Esophagus muscularis mucosa (tissue), 4 donors: ENCODE measurements at places on chromosomes 11 and 22. TPM values are rescaled to one million over a fixed set of nuclear protein-coding genes. Genes with fewer than 3 reads are reported as not detected.
A peak's percentile ranks its signal among the peaks of the same experiment; 100 is the strongest.

Gene OR8D4
- not detected for total RNA-seq

DNA sequence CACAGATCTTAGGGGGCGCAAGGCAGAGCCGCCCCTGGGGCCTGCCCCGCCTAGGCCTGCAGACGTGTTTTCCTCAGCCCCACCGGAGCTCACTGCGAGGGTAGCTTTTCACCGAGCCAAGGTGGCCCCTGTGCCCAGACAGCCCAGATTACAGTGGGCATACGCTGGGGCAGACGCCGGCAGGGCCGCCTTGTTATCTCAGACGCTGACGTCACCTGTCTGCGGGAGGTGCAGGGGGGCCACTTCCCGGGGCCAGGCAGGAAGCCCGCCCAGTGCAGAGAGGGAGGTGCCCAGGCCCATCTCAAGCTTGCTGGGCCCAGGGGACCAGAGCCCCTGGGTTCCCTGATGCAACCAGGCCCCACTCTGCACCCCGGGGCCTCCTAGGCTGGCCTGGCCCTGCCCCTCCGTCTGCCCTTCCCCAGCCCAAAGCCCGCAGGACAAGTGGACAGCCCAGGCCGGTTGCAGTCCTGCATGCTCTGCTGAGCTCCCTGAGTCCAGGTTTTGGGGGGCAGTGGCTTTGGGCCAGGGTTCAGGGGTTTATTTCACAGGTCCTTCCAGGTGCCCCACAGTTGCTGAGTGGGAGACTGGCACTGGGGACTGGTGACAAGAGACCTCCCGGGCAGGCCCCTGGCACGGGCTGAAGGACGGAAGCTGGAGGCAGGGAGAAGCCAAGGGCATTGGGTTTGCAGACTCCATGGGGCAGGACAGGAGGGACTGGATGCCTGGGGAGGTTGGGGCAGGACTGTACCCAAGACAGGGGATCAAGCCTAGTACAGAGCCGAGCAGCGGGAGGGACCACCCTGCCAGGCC lies 38.6 kb downstream of the IGF2 start:
- no peaks in the 10 kb centered on the region for H3K36me3 ChIP-seq
- H3K27me3 ChIP-seq, result no peaks in the 10 kb centered on the region
- H3K4me3 ChIP-seq, result no peak overlapping the region

Gene RASGRP2
- 72.8 TPM for total RNA-seq

DNA sequence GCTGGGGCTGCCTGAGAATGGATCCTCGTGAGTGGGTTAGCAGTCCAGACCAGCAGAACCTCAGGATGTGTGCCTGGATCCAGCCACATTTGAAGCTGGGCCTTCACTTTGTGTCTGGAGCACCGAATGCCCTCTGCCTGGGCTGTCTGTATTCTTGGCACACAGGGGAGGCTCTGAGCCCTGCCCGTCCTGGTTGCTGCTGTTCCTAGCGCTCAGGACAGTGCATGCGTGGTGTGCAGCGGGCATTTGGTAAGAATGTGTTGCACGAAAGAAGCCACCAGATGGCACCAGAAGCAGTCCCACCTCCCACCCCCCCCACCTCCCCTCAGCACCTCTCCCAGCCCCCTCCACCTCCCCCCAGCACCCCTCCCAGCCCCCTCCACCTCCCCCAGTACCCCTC lies 4.1 kb upstream of the MAPK11 start:
- no peak for DNase-seq
- peak overlapping the region; percentile 44 for H3K27ac ChIP-seq
- no peaks in the 10 kb centered on the region for H3K27me3 ChIP-seq
- peaks cover 48% of the 10 kb centered on the region for H3K4me1 ChIP-seq
- H3K36me3 ChIP-seq, result peaks cover 34% of the 10 kb centered on the region
- no peak overlapping the region for H3K4me3 ChIP-seq

- H3K4me1 ChIP-seq, result no peaks in the 10 kb centered on the region
- H3K27ac ChIP-seq, result no peak overlapping the region
- H3K27me3 ChIP-seq, result peaks cover 11% of the 10 kb centered on the region
- H3K4me3 ChIP-seq, result no peak overlapping the region
These were observed 84.6 kb upstream of the LRRC55 start for GRCh38 chr11:57097149-57097548.

DNA sequence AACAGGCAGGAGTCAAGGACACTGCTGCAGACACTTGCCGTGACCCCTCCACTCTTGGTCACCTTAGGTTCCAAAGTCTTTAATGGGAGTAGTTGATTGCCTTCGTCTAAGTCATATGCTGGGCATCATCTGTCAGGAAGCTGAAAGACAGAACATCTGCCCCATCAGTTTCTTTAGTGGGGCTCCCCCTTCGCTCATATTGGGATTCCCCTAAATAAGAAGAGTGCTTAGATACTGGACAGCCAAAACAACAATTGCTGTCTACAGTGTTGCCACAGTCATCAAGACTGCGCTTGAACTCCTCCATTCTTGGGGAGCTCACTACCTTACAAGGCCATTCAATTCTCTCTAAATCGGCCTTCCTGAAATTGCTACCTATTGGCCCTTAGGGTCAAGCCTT lies 58.5 kb downstream of the UBASH3B start:
- H3K4me3 ChIP-seq, result no peak overlapping the region
- no peak overlapping the region for H3K27ac ChIP-seq
- H3K36me3 ChIP-seq, result no peaks in the 10 kb centered on the region
- no peak for DNase-seq

DNA sequence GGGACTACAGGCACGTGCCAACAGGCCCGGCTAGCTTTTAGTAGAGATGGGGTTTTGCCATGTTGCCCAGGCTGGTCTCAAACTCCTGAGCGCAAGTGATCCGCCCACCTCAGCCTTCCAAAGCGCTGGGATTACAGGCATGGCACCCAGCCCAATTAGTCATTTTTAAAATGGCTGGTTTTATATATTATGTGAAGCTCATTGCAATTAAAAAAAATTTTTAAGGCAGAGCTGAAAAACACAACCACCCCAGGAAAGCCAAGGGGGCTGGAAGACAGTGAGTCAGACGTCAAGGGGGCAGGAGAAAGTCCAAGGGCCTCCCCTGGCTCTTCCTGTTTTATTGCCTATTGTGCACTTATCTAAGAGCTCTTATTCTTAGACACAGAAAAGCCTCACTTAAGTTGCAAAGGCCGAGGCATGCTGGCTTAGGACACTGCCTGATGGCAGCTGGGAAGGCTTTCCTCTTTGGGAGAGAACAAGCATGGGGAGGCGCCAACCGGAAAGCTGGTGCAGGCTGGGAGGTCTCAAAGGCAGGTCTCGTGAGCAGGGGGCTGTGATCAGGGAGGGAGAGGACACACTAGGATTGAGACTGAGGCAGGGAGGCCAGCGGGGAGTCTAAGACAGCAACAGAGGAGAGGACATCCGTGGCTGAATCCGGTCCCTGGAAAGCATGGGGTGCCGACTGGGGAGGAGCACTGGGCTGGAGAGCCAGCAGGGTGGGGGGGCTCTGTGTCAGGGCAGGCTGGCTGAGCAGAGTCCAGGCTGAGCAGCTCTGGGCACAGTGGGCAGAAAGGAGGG lies 11.1 kb upstream of the OSM start:
- no peaks in the 10 kb centered on the region for H3K36me3 ChIP-seq
- H3K4me3 ChIP-seq, result no peak overlapping the region
- DNase-seq, result no peak
- H3K4me1 ChIP-seq, result peaks cover 10% of the 10 kb centered on the region
- H3K27ac ChIP-seq, result peak overlapping the region; percentile 65
- H3K27me3 ChIP-seq, result no peaks in the 10 kb centered on the region

- H3K36me3 ChIP-seq, result no peaks in the 10 kb centered on the region
- H3K27me3 ChIP-seq, result no peaks in the 10 kb centered on the region
- no peak overlapping the region for H3K4me3 ChIP-seq
These were observed 7.1 kb upstream of the TPST2 start for GRCh38 chr22:26597026-26597425.

- H3K36me3 ChIP-seq, result peaks cover 24% of the 10 kb centered on the region
- peaks cover 18% of the 10 kb centered on the region for H3K4me1 ChIP-seq
- no peak for DNase-seq
- no peak overlapping the region for H3K4me3 ChIP-seq
- no peaks in the 10 kb centered on the region for H3K27me3 ChIP-seq
These were observed 19.4 kb downstream of the SNU13 start for GRCh38 chr22:41668971-41669911.

- no peak overlapping the region for H3K4me3 ChIP-seq
- no peak overlapping the region for H3K27ac ChIP-seq
- no peaks in the 10 kb centered on the region for H3K27me3 ChIP-seq
- no peaks in the 10 kb centered on the region for H3K36me3 ChIP-seq
- DNase-seq, result no peak
These were observed 352.5 kb upstream of the CCDC179 start for GRCh38 chr11:23212807-23213206.

Gene MAP6
- total RNA-seq, result 35.6 TPM

DNA sequence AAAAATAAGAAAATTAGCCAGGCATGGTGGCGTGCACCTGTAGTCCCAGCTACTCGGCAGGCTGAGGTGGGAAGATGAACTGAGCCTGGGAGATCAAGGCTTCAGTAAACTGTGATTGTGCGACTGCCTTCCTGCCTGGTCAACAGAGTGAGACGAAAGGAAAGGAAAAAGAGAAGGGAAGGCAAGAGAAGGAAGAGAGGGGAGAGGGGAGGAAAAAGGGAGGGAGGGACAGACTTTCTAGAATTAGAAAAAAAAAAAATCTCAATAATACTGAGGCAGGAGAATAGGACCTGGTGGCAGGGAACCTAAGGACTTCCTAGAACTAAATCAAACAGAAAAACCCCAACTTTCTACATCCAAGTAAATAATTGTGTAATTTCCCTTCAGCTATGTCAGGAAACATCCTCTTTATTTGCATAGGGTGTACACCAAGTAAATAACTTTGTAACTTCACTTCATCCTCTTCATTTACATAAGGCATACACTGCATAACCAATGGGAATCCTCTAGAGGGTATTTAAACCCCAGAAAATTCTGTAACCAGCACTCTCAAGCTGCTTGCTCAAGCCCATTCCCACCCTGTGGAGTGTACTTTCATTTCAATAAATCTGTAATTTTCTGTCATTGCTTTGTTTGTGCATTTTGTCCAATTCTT lies 8.7 kb downstream of the SBF2 start:
- no peak for DNase-seq
- peaks cover 48% of the 10 kb centered on the region for H3K4me1 ChIP-seq
- H3K27me3 ChIP-seq, result no peaks in the 10 kb centered on the region
- H3K4me3 ChIP-seq, result no peak overlapping the region
- H3K27ac ChIP-seq, result no peak overlapping the region
- H3K36me3 ChIP-seq, result peaks cover 13% of the 10 kb centered on the region

Gene ALDH3B1
- total RNA-seq, result 13.7 TPM

DNA sequence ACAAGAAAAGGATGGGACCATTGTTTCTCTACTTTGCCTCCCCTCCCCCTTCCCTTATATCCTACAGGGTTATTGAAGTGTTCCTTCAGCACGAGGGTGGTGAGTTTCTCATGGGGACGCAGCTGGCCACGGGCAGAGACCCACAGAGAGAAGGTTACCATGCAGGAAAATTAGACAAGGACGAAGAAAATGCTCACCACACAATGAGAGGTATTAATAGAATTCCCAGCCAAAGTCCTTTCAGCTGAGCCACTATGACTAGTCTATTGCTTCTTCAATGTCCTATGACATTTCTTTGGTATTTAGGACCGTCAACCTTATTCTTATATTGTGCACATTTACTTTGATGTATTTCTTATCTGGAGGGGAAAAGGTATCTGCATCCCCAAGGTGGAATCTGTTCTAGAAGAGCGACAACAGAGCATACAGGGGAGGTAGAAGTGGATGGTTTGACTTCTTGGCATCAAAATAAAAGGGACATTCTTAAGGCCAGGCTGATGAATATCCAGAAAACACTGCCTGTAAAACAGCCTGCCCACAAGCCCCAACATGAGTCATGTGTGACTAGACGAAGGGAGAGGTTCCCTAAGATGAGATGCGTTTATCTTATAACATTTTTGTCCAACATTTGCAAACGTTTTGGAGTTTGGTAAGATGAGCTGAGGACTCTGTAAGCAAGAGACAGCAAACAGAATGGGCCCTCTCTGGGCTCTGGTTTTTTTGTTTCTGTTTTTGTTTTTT lies 209.8 kb upstream of the NARS2 start:
- no peak for DNase-seq
- H3K27me3 ChIP-seq, result no peaks in the 10 kb centered on the region
- H3K27ac ChIP-seq, result no peak overlapping the region
- no peak overlapping the region for H3K4me3 ChIP-seq

GRCh38 chr11:129283141-129283540 lies 91.0 kb upstream of the ARHGAP32 start:
- H3K4me1 ChIP-seq, result peaks cover 12% of the 10 kb centered on the region
- H3K4me3 ChIP-seq, result no peak overlapping the region
- DNase-seq, result no peak
- H3K27ac ChIP-seq, result no peak overlapping the region
- no peaks in the 10 kb centered on the region for H3K36me3 ChIP-seq
- H3K27me3 ChIP-seq, result no peaks in the 10 kb centered on the region

DNA sequence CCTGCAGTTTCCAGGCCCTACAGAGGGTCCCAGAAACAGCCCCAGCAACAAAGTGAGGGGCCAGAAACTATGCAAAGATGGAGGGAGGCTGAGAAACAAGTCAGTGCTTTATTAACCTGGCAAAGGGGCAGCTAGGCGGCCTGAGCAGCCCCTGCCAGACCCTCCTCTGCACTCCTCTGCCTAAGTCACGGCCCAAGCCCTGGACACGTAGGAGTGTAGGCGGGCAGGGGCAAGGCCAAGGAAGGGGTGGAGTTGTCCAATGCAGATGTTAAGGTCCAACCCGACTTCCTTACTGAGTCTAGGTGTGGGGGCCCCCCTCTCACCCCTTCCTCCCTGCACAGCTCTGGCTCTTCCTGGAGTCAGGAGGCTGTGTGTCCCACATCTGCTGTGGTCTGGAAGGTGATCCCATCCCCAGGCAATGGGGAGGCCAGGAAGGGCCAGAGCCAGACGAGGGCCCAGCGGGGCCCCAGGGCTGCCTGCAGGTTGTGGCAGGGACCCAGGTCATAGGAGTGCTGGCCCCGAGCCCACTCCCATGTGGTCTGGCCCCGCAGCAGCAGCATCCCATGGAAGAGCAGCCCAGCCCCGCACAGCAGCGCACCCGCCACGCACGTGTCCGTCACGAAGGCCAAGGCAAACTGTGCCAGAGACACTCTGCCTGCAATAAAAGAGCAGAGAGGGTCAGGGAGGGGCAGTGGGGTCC lies 6.5 kb downstream of the ZDHHC24 start:
- peaks cover 18% of the 10 kb centered on the region for H3K4me1 ChIP-seq
- H3K36me3 ChIP-seq, result peaks cover 87% of the 10 kb centered on the region
- no peak overlapping the region for H3K27ac ChIP-seq
- DNase-seq, result no peak

- no peaks in the 10 kb centered on the region for H3K27me3 ChIP-seq
- H3K4me3 ChIP-seq, result no peak overlapping the region
- H3K36me3 ChIP-seq, result peaks cover 32% of the 10 kb centered on the region
- DNase-seq, result no peak
These were observed 52.6 kb downstream of the SPECC1L start for GRCh38 chr22:24323233-24323632.

DNA sequence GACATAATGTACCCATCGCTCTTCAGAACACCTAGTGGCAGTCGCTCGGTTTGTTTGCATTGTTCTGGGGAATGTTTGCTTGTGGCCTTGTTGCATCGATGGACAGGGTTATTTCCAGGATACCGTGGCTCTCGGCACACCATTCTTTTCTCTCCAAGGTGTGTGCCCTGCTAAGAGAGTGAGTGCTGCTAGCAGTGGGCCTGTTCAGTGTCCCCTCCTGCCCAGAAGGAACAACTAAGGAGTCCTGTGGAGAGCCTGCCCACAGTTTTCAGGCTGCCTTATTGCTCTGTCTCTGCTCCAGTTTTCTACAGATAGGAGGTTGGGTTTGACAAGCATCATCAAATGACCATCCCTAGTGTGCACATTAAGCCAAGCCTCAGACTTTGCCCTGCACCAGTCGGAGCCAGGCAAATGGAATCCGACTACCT lies 1.4 kb downstream of the CRY2 start:
- H3K36me3 ChIP-seq, result no peaks in the 10 kb centered on the region
- DNase-seq, result no peak
- peaks cover 73% of the 10 kb centered on the region for H3K4me1 ChIP-seq
- no peaks in the 10 kb centered on the region for H3K27me3 ChIP-seq
- peak overlapping the region; percentile 86 for H3K4me3 ChIP-seq
